ENCODE measurements at places on chromosomes 2 and 18. TPM values are rescaled to one million over a fixed set of nuclear protein-coding genes. Genes with fewer than 3 reads are reported as not detected.

- DNase-seq: no peak
These were observed 205.2 kb upstream of the CHAC2 start for GRCh38 chr2:53562407-53562806.

GRCh38 chr2:131037398-131038257 lies 55.6 kb downstream of the FAM168B start:
- no peak for DNase-seq

- DNase-seq: no peak
These were observed 6.8 kb upstream of the DCDC2C start for GRCh38 chr2:3696545-3696944.

Gene FLACC1
- total RNA-seq: 1.7 TPM

- DNase-seq: no peak
These were observed 130.3 kb downstream of the NEDD4L start for GRCh38 chr18:58174285-58174684.

Gene ANKRD62
- not detected for total RNA-seq

- DNase-seq: no peak
These were observed 20.4 kb upstream of the SANBR start for GRCh38 chr2:61045226-61045625.

DNA sequence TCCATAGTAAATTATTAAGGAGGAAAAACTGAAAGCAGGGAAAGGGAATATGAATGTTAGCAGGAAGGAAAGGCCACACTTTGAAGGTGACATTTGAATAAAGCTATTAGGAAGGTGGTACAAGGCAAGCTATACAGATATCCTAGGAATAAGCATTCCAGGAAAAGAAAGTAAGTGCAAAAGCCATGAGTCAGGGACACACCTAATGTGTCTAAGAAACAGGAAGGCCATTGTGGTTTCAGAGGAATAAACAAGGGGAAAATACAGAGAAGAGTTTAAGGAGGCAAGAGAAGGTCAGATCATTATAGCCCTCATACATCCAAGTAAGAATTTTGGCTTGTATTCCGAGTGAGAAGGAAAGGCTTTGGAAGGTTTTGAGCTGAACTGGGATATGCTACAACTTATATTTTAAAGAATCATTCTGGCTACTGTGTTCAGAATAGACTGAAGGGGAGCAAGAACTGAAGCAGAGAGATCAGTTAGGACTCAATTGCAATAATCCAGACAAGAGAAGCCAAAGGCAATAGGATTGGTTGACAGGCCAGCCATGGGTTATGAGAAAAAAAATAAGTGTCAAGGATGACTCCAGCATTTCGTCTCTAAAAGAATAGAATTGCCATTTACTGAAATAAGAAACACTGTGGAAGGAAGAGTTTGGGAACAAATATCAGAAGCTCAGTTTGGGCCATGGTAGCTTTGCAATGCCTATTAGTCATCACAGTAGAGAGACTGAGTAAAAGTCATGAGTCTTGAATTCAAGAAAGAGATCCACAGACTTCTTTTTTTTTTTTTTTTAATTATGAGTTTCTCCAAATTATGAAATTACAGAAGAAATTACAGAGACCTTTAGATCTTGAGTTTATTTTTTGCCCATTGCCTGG lies 11.3 kb downstream of the RAD51AP2 start:
- DNase-seq: no peak

- no peak for DNase-seq
These were observed 495.6 kb downstream of the NYAP2 start for GRCh38 chr2:225895126-225895525.

Gene MAP2
- 2.5 TPM for total RNA-seq

DNA sequence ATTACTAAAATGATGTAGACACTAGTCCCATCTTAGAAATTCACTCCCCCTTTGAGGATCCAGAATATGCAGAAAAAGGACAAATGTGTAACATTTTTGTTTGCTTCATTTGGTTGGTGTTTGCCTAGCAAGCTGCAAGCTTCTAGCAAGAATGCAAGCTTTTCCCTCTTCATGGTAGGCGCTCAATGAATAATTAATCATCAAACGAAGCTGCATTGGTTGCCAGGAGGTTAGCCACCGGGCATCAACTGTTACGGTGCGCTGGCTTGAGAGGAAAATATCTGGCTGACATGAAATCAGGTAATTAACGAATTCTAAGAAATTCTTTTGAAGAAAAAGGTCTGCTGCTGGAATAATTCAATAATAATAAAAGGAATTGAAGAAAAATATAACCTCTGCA lies 341.0 kb upstream of the KYNU start:
- no peak for DNase-seq

Gene ST6GAL2
- 0.94 TPM for total RNA-seq

GRCh38 chr2:156648522-156648921 lies 212.3 kb downstream of the GPD2 start:
- no peak for DNase-seq

- no peak for DNase-seq
These were observed 334.5 kb downstream of the NBAS start for GRCh38 chr2:15226661-15227060.

Gene LRRTM4
- 0.09 TPM for total RNA-seq

DNA sequence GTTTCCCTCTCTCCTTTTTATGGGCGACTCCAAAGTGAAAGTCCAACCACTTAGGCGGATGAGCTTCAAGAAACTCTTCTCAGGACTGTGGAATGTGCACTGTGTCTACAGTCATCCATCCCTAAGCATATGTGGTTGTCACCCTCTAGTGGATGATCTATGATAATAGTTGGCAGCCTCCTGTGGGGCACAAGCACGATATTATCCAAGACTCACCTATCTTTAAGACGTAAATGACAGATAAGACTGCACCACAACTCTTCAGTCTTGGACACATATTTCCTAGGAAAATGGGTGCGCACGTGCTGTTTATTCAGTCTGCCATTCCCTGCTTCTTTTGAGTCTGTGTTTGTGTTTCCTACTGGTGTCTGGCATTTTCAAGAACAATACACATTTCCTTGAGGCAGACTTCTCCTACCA lies 145.5 kb upstream of the CTAGE1 start:
- DNase-seq: peak; percentile 13

Gene APCDD1
- total RNA-seq: 1.9 TPM

- no peak for DNase-seq
These were observed 184.1 kb upstream of the FN1 start for GRCh38 chr2:215619989-215620388.

Gene LRRFIP1
- total RNA-seq: 31.0 TPM

DNA sequence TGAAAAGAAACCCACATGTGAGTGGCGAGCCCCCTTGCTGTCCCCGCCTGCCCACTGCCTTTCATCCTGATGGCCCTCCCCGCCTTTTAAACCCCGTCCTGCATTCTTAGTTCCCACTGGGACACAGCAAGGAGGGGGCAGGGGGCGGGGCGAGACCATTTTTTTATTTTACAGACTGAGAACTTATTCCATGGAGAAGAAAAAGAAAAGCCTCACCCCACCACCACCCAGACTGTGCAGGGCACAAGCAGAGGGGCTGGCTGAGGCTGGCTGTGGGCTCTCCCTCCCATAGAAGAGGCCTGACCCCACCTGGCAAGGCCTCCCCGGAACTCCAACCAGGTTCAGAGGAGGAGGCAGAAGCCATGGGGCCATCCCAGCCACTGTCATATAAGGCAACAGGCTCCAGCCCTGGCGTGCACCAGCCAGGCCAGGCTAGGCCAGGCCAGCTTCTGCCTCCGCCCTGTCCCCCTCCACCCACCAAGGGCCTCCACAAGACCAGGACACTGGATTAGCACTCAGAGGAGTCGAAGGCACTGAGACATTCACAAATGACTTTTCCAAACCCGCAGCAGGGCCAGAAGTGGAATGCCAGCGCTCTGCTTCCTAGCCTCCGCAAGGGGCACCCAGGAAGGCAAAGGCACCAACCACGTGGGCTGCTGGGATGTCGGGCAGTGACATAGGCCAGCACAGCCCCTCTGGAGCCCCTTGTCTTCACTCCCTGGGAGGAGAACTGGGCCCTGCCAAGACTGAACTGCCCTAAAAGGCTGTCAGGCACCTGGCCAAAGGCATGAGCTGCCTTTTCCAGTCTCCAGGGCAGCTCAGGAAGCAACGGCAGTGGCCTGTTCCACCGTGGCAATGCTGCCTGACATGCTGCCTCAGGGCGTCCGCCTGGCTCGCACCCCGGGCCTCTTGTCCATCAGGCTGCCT lies 37.5 kb upstream of the SEMA4C start:
- DNase-seq: no peak

DNA sequence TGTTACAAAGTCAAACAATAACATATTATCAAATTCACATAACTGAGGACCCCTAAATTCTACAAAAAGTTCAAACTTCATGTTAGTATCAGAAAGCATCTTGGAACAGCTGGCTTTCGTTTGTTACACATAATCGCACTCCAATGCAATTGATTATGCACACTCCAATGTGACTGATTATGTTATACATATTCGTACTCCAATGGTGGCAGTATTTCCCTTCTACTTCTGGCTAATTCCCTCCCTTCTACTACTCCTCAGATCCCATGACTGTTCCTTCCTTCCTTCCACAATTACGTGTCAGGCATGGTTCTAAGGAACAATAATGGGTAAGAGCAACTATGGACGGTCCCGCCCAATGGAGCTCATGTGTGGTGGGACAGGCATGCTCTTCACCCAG lies 137.1 kb upstream of the CCDC150 start:
- DNase-seq: no peak

Gene ASPRV1
- total RNA-seq: 1.5 TPM

- no peak for DNase-seq
These were observed 411.0 kb upstream of the GYPC start for GRCh38 chr2:126244937-126245336.

DNA sequence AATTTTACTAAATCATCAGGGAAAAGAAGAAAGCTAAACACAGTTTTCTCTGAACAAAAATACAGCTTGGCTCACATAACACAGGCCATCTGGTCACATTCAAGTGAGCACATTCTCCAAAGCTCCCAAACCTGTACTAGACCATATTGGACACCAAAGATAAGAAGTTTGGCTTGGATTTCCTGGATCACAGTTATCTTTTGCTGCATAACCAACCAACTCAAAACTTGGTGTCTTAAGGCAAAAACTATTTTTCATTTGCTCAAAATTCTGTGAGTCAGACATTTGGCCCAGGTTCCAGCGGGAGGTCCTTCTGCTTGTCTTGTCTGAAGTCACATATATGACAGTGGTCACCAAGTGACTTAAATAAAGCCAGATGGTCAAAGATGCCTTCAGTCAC lies 83.2 kb downstream of the GYPC start:
- no peak for DNase-seq

GRCh38 chr2:105125428-105125827 lies 87.6 kb downstream of the MRPS9 start:
- no peak for DNase-seq

- no peak for DNase-seq
These were observed 61.5 kb downstream of the LRP2 start for GRCh38 chr2:169300636-169301530.

Gene DQX1
- total RNA-seq: 0.14 TPM

GRCh38 chr2:96345438-96345837 lies 9.9 kb downstream of the NCAPH start:
- no peak for DNase-seq

GRCh38 chr2:1060372-1060771 lies 109.7 kb downstream of the SNTG2 start:
- no peak for DNase-seq

GRCh38 chr2:152505495-152505906 lies 170.5 kb downstream of the FMNL2 start:
- no peak for DNase-seq

Gene RGPD4
- 0.19 TPM for total RNA-seq

Gene PGAP1
- total RNA-seq: 4.2 TPM

- DNase-seq: no peak
These were observed 67.5 kb upstream of the CD226 start for GRCh38 chr18:70015127-70015526.

DNA sequence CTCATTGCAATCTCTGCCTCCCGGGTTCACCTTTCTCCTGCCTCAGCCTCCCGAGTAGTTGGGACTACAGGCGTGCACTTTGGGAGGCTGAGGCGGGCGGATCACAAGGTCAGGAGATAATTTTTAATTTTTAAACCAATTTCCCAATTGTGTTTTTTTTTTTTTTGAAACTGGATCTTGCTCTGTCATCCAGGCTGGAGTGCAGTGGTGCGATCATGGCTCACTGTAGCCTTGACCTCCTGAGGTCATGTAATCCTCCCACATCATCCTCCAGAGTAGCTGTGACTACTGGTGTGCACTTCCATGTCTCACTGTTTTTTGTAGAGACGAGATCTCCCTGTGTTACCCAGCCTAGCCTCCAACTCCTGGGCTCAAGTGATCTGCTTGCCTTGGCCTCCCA lies 49.3 kb downstream of the GLS start:
- no peak for DNase-seq

- DNase-seq: no peak
These were observed 194.5 kb upstream of the SIX3 start for GRCh38 chr2:44746856-44747615.

Gene BMP10
- 0.14 TPM for total RNA-seq

DNA sequence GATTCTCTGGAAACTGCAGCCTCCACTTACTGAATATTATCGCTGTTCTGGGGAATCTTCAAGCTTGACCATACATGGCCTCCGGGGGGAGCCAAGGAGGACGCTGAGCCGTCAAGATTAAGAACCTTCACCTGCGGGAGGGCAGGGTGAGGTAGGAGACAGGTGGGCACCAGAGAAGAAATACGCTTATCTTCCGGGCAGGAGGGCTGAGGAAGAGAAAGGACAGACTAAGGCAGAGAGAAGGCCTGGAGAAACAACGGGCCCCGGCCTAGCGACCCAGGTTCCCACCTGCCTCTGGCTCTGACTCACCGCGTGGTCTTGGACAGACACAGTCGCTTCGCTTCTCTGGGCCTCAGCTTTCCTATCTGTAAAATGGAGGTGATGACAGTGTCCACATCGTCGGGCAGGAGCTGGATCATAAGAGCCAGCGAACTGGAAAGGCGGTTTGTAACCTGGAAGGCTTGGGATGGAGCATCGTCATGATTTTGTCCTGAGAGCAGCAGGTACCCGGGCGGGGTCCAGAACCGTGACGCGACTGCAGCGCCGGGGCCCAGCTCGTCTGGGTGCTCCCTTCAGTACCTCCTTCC lies 659 bp downstream of the ZNF142 start:
- no peak for DNase-seq

Gene SLC4A3
- 0.47 TPM for total RNA-seq

- no peak for DNase-seq
These were observed 46.3 kb upstream of the AQP4 start for GRCh38 chr18:26911840-26912239.

Gene RELCH
- 20.6 TPM for total RNA-seq
